ENCODE measurements at places on chromosomes 13 and 19.

- no peak for DNase-seq
Measured at GRCh38 chr19:46049597-46049996, 8.8 kb upstream of the IGFL4 start.

- no peak for DNase-seq
Measured at GRCh38 chr13:46578590-46578975, 25.6 kb downstream of the LRCH1 start.

DNA sequence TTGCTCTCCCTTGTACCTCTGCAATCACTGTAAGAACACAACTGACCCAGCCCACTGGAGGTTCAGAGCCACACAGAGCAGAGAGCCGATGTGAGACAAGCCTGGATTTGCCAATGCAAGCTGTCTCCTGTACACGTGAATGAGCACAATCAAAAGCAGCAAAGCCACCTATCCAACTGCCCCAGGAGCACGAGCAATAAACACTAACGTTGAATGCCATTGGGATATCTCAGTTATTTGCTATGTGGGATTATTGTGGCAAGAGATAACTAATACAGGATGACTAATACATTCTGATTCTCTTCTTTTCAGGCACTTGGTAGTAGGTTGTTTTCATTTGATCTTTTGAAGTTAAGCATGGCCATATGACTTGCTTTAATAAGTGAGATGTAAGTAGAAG, 85.2 kb upstream of the FAM216B start:
- no peak for DNase-seq

GRCh38 chr13:43033038-43033437, 9.7 kb downstream of the DNAJC15 start:
- DNase-seq = no peak

- no peak for DNase-seq
Measured at GRCh38 chr13:78589206-78589605, 14.1 kb downstream of the POU4F1 start.

DNA sequence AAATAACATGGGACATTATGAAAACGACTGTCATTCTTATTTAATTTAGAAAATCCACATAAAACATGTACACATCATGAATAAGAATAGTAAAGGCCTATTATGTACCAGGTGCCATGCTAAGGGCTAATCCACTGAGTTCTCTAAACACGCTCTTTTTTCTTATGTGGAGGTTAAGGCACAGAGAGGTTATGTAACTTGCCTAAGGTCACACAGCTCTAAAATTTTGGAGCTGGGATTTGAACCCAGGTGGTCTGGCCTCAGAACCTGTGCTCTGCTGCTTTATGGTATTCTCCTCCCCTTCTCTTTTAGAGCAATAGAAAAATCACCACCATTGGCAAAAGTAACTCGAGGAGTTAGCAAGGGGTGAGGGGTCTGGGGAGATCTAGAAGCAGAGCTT, 156.9 kb upstream of the ZNF536 start:
- no peak for DNase-seq

DNA sequence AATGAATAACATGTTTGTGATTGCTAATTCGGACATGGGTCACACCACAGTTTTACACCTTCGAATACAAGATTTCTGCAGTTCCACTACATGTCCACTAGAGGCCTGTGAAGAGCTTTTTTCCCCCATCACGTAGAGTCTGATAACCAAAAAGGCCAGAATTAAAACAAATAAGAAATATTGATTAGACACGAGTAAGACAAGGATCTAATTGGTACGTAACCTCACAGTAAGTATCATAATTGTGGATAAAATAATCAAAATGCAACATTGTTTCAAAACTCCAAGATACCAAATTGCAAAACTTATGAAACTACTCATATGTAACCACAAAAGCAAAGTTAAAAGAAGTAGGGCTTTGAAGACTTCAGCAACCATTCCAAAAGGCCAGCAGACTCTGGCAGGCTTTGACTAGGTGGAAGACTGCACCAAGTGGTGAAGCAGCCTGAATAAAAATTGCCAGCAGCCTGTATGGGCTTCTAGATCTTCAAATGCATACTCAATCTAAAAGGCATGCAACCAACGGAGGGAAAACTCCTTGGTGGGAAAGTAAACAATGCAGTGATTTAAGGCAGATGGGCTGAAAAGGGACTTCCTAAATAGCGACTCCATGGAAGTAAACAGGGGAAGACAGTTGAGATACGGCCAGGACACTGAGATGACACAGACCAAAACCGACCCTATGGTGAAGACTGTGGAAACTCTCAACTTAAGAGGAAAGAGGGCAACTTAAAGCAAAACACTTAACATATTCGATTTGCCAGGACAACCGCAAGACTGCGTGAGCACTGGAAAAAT, 56.7 kb downstream of the STARD13 start:
- no peak for DNase-seq

DNA sequence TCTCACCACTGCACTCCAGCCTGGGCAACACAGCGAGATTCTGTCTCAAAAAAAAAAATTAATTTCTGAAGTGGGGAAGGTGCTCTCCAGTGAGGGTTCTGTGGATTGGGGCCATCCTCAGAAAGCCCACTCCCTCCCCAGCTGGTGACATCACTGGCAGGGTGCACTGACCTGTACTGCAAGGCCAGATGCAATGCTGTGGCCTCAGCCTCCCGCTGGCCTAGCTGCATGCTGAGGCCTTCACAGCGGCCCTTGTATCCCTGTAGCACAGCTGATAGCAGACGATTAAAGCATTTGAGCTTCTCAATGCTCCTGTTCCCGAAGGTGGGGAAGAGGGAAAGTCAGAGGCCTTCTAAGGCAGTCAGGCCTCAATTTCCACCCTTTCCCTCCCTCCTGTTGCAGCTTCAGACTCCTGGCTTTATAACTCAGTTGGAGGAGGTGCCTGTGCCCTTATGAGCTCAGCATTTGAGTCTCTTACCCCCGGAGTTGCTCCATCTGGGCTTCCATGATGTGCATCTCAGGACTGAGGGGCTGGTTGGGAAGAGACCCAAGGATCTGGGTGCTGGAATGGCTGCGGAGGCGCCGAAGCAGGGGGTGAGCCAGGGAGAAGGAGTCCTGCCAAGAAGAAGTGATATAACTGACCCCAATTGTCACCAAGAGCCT, 5.3 kb downstream of the USHBP1 start:
- DNase-seq = no peak

DNA sequence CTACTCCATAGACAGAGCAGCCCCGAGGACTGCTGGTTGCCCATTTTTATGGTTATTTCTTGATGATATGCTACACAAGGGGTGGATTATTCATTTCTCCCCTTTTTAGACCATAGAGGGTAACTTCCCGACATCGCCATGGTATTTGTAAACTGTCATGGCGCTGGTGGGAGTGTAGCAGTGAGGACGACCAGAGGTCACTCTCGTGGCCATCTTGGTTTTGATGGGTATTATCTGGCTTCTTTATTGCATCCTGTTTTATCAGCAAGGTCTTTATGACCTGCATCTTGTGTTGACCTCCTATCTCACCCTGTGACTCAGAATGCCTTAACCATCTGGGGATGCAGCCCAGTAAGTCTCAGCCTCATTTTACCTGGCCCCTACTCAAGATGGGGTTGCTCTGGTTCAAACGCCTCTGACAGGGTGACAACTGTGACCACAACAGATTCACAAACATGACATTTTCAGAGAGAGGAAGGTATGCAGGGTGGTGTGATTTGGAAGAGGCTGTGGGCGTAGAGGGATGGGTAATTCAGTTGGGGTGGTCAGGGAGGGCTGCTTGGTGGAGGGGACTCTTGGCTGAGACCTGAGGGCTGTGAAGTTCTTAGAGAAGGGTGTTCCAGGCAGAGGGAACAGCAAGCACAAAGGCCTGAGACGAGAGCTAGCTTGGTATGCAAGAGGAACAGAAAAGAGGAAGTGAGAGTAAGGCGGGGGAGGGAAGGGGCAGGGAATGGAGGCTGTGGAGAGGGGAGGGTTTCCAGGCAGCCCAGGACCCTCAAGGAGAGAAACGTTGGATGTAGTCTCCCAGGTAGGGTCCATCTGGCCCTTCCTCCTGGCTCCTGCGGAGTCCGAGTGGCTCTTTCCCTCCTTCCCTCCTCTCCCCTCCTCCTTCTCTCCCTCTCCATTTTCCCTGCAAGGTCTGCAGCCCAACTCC, 23.5 kb downstream of the FAM187B start:
- no peak for DNase-seq

DNA sequence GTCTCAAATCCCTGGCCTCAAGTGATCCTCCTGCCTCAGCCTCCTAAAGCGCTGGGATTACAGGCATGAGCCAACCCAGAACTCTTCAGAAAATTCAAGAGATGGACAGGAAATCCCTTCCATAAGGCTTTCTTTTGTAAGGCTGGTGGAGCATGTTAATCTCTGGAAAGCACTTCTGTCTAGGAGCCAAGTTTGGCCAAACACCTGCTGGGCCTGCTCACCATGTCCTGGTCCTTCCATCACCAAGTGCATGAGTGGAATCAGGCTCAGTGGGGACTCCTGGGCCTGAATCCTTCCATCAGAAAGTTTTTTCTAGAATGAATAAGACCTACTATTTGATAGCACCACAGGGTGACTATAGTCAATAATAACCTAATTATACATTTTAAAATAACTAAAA, 148.0 kb downstream of the DCLK1 start:
- DNase-seq = no peak

GRCh38 chr13:98775844-98776598, 23.5 kb upstream of the SLC15A1 start:
- DNase-seq = no peak

DNA sequence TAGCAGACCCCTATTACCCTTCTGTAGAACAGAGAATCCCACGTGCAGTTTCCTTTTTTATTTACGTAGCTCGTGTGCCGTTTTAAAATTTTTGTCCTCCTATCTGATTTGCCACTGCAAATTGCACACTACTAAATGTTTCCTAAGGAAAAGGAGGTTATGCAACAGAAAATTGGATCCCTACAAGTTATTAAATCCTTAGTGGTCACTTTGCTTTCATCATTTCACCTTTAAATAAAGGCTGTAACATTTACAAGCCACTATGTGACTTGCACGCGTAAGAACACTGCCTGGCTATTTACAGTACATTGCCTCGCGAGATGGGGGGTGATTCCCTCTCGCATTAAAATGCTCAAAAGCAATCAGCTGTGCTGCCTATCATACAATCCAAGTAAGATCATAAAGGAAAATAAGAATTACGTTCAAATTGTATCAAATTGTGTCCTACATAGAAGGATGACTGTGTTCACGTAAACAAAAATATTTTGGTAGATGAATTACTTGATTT, 525.6 kb downstream of the SUCLA2 start:
- no peak for DNase-seq

DNA sequence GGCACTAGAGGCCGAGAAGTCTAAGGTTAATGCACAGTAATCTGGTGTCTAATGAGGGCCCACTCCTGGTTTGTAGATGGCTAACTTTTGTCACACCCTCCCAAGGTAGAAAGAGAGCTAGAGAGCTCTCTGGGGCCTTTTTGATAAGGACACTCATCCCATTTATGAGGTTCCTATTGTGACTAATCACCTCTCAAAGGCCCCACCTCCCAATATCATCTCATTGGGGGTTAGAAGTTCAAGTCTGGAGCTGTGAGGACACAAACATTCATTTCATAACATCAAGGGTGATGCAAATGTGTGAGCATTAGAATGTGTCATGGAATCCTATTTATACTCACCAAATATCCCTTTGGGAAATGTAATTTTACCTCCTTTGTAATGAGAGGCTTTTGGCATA, 79.2 kb upstream of the SLC10A2 start:
- no peak for DNase-seq

DNA sequence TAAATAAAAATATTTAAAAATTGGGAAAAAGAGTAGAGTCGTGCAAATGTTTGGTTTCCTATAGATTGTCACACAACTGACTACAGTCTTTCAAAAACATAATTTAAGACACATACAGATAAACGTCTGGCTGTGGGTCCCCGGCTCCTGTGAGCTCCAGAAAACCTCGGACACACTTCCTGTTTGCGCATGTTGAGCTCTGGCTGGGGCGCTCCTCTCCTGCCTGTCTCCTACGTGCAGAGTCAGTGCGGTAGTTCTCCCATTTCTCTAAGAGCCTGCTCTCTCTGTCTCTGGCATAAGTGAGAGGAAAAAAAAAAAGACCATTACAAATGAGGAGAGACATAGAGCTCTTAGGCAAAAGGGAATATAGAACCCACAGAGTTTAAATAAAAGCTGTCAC, 128.2 kb upstream of the OBI1 start:
- no peak for DNase-seq

DNA sequence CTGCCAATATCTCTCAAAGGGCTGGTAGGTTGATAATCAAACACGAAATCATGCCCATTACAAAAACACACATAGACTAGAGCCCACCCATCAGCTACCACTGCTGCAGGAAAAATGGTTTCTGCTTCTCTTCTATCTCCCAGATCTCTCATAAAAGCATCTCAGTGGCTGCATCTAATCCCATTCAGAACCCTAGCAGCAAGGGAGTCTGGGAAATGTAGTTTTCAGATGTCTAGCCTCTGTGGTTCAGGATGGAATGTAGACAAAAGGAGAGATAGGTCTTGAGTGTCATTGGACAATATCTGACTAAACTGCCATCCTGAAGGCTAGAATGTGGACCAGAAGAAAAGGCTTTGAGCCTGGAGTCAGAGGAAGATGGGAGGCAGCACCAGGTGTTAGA, 32.1 kb downstream of the RDH8 start:
- DNase-seq = no peak

DNA sequence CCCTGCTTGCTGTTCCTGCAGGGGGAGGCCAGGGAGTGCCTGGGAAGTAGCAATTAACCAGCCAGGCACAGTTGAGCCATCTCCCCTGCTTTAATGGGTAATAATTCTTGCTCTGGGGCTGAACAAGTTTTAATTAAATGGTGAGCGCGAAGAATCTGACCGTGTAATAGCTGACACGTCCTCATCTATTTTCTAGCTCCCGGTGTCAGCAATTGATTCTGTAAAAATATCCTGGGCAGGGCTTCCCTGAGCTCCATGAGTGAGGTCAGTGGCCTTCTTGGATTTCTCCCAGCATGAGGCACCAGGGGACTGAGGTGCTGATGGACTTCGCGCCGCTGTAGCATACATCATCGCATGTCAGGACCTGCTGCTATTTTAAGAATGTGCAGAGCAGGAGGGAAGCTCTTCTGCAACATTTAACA, 26.9 kb downstream of the SIPA1L3 start:
- no peak for DNase-seq
